Activated T-cell treated with anti-CD3 and anti-CD28 coated beads, Interleukin-2, amount 50 U/mL, for 48 hours (primary cell): ENCODE measurements at places on chromosomes 2 and 18.

DNA sequence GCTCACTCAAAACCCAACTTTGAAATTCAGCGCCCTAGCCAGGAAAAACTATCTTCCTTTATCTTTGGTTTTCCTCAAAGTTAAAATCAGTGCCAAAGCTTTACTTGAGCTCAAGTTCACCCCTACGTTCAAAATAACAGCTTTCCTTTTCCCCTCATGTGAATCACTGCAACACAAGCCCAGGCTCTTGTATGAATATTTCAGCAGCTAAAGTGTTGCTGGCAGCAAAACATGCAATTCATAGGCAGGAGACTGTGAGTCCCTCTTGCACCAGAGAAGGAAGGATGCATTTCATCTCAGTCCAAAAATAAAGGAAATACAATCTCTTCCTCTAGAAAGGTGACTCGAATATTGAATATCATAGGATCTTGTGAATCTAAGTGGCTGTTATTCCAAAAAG, 461.3 kb upstream of the SOX11 start:
- DNase-seq = no peak

DNA sequence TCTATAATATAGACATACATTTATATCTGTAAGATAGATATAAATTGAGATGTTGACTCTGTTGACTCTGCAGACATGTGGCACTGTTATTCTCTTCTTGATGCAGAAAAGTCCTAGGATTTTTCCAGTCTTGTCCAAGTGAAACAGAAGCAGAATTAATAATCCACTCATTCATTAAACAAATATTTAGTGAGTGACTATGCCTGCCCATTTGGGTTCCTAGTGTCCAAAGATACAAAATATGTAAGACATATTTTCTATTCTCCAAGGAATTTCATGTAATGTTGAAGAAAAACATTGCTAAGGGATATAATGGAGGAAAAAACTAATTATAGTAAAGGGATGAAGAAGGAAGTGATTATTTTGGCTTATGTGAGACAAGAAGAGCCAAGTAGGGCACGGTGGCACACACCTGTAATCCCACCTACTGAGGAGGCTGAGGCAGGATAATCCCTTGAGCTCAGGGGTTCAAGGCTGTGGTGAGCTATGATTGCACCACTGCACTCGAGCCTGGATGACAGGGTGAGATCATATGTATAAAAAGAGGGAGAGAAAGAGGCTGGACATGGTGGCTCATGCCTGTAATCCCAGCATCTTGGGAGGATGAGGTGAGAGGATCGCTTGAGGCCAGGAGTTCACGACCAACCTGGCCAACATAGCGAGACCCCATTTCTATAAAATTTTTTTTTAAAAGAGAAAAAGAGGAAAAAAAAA, 19.9 kb upstream of the PLEKHH2 start:
- DNase-seq = no peak

DNA sequence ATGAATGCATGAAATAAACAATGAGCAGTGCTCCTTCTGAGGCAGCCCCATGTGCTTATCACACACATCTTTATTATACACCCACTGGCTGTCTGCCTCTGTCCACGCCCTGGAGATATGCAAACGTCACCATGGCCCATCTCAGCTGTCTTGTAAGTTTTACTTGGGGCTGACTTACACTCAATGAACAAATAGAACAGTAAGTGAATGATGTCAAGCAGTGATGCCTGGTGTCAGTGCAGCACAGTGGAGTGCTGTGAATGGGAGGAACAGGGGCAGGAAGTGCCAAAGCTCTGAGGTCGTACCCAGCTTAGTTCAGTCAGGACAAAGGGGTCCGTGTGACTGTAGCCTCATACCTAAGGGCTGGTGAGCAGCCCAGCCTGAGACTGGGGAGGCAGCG, 659.5 kb upstream of the HS6ST1 start:
- no peak for DNase-seq

DNA sequence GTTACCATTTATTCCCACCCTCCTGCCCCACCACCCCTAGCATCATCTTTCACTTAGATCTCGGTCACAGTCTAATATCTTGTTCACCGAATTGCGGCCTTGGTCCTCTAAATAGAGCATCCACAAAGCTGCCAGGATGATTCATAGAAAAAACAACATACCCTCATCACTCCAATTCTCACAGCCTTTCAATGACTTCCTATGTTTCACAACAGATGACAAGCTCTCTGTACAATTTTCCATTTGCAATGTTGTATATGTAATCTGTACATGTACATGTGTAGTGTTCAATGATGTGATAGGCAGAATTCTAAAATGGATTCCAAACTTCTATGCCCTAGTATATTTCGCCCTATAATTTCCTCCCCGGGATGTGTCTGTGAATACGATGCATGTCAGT, 675.6 kb upstream of the CELF4 start:
- no peak for DNase-seq

- DNase-seq = no peak
These were observed 79.2 kb downstream of the ZNF532 start for GRCh38 chr18:58943896-58944295.
